ENCODE measurements at places on chromosomes 5 and 9. TPM values are rescaled to one million over a fixed set of nuclear protein-coding genes. Genes with fewer than 3 reads are reported as not detected.

GRCh38 chr5:142325725-142326479 is 1.1 kb upstream of the SPRY4 start:
- no peak for DNase-seq

- no peak for DNase-seq
Observed at GRCh38 chr5:132591145-132591544, 34.4 kb downstream of the RAD50 start.

DNA sequence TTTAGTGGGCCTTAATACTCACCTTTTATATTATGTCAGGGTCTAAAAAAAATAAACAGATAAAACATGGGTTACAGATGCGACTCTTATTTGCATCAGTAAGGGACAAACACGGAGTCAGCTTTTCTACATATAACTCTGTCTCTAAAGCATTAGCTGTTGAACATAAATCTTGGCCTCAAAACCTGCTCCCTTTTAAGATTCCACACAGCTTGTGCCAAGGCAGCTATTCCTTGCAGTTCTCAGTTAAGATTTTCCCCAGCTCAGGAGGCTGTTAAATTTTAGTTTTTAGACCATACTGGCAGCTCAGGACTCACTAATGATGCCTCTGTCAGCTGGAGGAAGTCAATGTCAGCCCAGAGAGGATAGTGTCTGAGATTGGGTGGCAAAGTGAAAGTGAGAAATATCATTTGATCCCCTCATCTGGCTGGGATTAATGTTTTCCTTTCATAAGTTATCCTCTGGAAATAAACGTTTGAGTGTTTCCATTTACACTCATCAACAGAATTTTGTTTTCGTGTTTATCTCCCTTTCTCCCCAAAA is 287.5 kb downstream of the ELAVL2 start:
- no peak for DNase-seq

The TMEM252 gene
- total RNA-seq: not detected

- no peak for DNase-seq
Observed at GRCh38 chr5:79189439-79190234, 46.3 kb upstream of the JMY start.

GRCh38 chr9:132423503-132423902 is 13.5 kb downstream of the CFAP77 start:
- DNase-seq: no peak

- no peak for DNase-seq
Observed at GRCh38 chr5:178123966-178124925, 6.6 kb upstream of the RMND5B start.

DNA sequence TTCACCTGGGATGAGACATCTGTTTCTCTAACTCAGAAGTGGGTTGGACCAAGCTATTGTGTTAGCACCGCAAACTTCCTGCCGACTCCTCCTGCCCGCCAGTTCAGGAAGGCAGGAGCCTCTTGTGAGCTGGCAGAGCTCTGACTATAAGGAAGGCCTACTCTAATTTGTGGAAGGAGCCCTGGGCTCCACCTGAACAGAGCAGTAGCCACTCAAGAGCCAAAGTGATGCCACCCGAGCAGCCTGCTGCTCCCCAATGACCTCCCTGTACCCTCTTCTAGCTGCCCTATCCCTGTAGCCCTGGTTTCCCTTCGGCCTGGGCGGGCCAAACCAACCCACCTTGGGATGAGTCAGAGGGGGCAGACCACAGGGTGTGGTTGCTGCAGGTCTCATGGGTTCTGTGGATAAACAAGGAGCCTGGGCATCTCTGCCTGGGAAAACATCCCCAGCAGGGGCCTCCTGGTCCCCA is 81.6 kb downstream of the PSD2 start:
- DNase-seq: no peak

GRCh38 chr5:35230038-35230611 is at the start of gene PRLR:
TSS of gene PRLR (minus strand) at chr5:35230487. CDS start at chr5:35089620, 140,867 bp downstream.
- DNase-seq: no peak

The CEL gene
- total RNA-seq: 0.68 TPM

- no peak for DNase-seq
Observed at GRCh38 chr9:138050472-138051330, 173.1 kb downstream of the CACNA1B start.

- no peak for DNase-seq
Observed at GRCh38 chr9:108074900-108075299, 585.3 kb upstream of the KLF4 start.

GRCh38 chr9:84850830-84851392 is 181.4 kb downstream of the NTRK2 start:
- DNase-seq: no peak

The BARX1 gene
- not detected for total RNA-seq

The SPINK7 gene
- not detected for total RNA-seq

- no peak for DNase-seq
Observed at GRCh38 chr9:101388507-101388993, 3.7 kb upstream of the BAAT start.

- peak; percentile 68 for DNase-seq
Observed at GRCh38 chr5:54013556-54014194, 296.7 kb downstream of the ARL15 start.

The CPLANE1 gene
- 19.6 TPM for total RNA-seq

GRCh38 chr5:143376195-143376779 is 27.2 kb downstream of the NR3C1 start:
- no peak for DNase-seq

The TRAF1 gene
- 13.2 TPM for total RNA-seq

GRCh38 chr9:125757834-125758233 is 10.7 kb downstream of the PBX3 start:
- no peak for DNase-seq

The SPAAR gene
- total RNA-seq: not detected

The CFAP157 gene
- total RNA-seq: not detected

The EPB41L4A gene
- total RNA-seq: 30.6 TPM

The SLC6A7 gene
- total RNA-seq: not detected

DNA sequence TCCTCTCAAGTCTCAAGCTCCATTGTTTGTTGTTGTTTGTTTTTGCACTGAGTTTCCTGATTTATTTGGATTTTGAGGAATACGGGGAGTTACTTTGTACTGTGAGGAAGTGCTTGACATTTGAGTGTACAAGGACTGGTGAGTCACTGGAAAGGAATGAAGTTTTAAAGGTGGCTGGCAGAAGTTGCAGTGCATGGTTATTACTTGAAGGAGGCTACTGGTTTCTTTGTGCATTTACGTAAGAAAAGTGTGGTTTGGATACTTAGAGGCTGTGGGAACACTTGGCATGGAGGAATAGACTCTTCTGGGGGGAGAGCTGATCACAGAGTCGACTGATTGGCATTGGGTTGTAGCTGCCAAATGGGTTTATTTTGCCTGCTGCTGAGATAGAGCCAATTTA is 919.0 kb downstream of the TAF11L14 start:
- peak; percentile 69 for DNase-seq

DNA sequence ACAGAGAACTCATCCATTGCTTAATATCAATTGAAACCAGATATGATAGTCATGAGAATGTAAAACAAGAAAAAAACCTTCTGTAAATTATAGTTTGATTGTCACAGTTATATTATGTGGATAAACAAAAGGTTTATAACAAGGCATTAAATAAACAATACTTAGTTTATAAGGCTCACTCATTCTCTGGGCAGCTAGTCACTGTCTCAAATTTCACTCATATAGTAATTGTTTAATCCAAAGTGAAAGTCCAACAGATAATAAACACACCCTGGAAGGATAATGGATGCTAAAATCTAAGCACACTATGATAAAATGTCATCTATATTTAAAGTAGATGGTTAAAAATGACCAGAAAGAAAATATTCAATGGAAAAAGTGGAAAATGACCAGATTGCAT is 30.8 kb upstream of the SLC12A2 start:
- no peak for DNase-seq

The SLC35A4 gene
- 60.5 TPM for total RNA-seq

- no peak for DNase-seq
Observed at GRCh38 chr9:98501819-98502218, 206.9 kb downstream of the GABBR2 start.

GRCh38 chr9:83238871-83239640 is 176.1 kb upstream of the RASEF start:
- no peak for DNase-seq

GRCh38 chr5:86374611-86375010 is 243.1 kb upstream of the COX7C start:
- no peak for DNase-seq

GRCh38 chr9:114216976-114217375 is 61.6 kb downstream of the COL27A1 start:
- DNase-seq: no peak

DNA sequence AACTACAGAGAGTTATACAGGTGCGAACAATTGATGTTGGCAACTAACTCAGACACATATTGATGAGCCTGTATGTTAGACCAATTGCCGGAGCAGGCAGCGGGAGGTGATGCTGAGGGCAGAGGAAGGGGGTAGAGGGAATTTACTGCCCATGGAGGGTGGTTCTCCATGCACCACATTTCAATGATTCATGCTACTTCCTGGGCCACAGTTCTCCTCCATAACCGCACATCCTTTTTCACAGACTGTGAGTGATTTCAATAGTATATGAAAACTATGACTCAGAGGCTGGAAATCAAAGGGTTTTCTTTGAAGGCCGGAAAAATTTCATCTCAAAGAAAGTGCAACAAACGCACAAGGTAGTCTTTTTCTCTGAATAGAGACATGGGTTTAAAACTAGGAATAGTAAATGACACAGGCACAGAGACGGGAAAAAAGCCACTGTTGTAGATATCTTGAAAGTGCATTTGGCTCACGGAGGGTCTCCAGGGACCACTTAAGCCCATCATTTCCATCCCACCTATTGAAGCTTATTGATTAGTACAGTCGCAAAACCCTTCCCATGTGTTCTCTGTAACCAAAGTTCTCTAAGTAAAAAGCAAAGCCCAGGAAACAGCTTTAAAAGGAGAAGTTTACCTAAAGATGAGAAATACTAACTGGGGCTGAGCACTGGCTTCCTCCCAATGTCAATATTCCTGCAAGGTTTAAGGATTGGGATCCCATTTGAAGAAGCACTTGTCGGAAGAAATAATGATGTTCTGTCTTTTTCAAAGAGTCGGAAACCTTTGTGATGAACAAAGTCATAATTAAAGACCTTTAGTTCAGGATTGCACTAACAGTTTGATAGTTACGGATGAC is 28.0 kb upstream of the ADAM19 start:
- DNase-seq: peak; percentile 93

The PCDHB3 gene
- 1.9 TPM for total RNA-seq

DNA sequence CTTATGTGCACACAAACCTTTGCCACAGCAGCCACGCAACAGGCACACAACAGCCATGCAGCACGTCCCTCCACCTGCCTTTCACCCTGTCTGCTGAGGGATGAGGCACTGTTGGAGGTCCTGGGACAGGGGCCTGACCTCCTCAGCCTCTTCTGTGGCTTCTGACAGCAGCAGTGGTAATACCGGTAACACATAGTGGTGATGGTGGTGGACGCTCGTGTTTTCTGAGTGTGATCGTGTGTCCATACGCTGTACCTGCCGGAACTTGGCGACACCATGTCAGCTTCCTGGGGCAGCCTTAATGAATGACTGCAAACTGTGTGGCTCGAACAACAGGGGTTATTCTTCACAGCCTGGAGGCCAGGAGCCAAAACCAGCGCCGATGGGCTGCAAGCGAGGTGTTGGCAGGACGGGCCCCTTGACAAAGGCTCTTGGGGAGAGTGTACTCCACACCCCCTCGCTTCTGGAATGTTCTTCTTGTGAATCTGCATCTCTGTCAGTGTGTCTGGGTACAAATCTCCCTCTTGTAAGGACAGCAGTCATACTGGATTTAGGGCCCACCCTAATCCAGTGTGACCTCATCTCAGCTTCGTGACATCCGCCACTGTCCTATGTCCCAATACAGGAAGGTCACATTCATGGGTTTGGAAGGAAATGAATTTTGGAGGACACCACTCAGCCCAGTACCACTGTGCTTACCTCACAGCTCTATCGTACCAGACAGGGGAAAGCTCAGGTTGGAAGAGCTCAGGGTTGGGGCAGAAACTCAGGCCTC is 55.3 kb upstream of the EXOC3 start:
- DNase-seq: no peak

- peak; percentile 34 for DNase-seq
Observed at GRCh38 chr5:124126504-124127217, 614.7 kb downstream of the CSNK1G3 start.

GRCh38 chr5:1652873-1653697 is 129.3 kb upstream of the LPCAT1 start:
- no peak for DNase-seq

DNA sequence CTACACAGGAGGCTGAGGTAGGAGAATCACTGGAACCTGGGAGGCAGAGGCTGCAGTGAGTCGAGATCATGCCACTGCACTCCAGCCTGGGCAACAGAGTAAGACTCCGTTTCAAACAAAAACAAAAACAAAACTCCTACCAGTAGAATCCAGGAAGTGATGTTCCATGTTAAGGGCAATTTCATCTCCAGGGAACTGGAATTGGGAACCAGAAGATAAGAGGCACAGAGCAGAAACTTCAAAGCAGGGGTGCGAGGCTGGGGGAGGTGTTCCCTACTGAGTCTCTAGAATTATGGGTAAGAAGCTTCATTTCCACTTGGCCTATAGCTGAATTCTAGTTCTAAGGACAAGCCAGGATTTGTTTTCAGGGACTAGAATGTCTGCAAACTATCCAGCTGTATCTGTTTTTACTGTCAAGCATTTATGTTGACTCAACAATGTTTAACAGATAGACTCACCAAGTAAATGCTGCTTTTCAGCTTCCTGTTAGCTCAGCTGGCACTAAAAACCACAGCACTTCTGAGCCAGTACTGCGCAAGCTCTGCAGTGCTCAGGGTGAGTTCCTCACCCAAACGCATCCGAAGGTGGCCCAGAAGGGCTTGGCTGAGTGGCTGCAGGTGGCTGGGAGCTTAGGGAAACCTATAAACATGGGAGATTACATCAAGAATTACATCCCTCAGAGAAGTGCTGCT is 320.1 kb downstream of the MTRR start:
- DNase-seq: peak; percentile 43

DNA sequence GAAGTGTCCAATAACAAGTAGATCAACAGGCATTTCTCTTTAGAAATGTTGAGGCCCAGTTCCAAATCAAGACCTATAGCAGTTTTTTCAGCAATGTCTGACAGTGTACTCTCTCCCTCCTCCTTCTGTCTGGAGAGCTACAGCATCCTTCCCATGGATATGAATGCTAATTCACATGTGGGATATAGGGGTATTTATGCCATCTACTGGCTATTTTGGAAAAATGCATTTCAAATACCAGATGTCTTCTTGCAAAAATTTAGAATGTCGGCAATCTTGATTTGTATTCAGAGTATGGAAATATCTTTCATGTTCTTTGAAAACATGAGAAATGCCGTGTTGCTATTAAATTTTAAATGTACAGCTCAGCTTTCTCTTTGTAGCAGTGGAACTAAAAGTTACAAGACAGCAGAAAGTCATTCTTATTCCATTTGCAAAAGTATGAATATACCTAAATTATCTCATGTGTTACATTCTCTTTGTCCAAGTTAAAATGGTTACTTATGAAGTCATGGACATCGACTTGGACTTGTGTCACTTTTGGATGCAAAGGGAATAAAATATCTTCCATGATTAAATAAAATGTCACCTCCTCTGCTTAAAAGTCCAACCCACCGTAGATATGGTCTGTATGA is 647.8 kb downstream of the TAF11L14 start:
- DNase-seq: peak; percentile 5

- no peak for DNase-seq
Observed at GRCh38 chr9:109652971-109653370, 127.0 kb upstream of the PALM2AKAP2 start.

- no peak for DNase-seq
Observed at GRCh38 chr5:103019804-103020203, 100.1 kb downstream of the GIN1 start.

The TICAM2 gene
- total RNA-seq: 0.55 TPM
